Stimulated activated CD8-positive, alpha-beta memory T cell treated with anti-CD3 and anti-CD28 coated beads, Interleukin-7, amount 100 ng/mL, for 1 hour (primary cell): ENCODE measurements at places on chromosomes 16 and 17.

DNA sequence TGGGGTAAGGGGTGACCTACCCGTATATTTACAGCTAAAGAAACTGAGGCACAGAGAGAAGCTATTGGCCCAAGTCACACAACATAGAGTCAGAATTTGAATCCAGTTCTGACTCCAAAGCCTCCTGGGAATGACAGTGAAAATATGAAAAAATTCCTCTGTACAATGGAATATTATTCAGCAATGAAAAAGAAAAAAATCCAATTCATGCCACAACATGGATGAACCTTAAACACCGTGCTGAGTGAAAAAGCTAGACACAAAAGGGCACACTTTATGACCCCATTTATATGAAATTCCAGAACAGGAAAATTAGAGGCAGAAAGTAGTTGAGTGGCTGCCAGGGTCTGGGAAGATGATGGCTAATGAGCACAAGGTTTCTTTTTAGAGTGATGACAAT lies 75.4 kb downstream of the LITAF start:
- no peak for DNase-seq

DNA sequence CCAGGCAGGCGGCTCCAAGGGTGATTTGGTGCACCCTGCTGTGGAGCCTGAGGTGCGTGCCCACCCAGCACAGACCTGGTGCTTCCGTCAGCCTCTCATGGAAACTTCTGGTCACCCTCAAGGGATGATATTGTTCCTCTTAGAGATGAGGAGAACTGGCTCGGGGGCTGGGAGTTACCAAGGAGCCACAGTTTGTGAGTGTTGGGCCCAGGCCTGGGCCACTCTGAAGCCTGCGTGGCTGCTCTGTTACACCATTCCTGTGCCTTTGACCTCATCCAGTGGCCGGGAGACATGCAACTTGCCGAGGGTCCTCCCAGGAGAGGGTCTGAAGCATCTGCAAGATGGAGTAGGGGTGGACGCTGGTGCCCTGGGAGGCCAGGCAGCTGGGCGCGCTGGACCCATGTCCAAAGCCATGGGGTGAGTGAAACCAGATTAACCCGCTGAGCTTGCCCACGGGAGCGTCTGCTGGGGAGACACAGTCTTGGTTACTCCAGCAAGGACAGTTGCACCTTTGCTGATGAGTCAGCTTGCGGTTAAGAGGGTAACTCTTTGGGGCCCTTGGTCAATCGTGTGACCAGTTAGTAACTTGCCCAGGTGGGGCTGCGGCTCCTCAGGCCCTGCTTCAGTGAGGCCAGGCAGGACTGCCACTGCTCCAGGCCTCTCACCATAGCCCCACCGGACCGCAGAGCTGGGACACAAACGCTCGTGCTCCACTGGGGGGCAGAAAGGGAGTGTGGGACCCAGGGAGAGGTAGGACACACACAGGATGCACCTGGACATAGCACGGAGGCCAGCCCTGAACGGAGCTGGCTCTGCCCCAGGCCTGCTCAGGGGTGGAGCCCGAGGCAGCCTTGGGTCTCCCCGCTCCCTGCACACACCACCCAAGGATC lies 7.5 kb downstream of the C16orf90 start:
- no peak for DNase-seq

- no peak for DNase-seq
These were observed 8.6 kb upstream of the NUDT16L1 start for GRCh38 chr16:4684763-4685162.

- DNase-seq, result no peak
These were observed 99.0 kb downstream of the C16orf78 start for GRCh38 chr16:49472598-49472997.

DNA sequence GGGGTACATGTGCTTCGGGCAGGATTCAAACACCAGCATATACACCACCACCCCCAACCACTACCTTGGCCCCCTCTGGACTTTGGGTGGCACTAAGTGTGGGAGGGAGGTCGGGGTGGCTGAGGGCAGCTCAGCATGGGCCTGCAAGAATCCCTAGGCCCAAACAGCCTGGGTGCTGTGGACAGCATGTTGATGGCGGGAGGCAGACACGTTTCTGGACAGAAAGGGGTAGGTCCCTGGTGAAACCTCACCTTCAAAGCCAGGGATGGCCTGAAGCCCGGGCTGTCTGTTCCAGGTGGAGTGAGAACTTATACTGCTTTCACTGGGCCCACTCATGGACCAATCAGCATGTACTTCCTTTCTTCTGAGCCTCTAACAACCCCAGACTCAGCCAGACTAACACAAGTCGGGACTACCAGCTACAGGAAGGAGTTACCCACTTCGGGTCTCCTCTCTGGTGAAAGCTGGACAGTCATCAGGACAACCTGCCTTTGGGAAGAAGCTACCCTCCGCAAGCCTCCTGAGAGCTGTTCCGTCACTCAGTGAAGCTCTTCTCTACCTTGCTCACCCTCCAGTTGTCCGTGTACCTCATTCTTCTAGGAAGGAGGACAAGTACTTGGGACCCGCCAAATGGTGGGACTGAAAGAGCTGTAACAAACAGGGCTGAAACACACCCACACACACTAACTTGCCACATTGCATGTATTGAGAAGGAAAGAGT lies 203.0 kb downstream of the CPPED1 start:
- DNase-seq, result no peak
